ENCODE measurements at places on chromosomes 7 and 10. TPM values are rescaled to one million over a fixed set of nuclear protein-coding genes. Genes with fewer than 3 reads are reported as not detected.

GRCh38 chr7:1054861-1055450 is 10.6 kb downstream of the GPR146 start:
- DNase-seq = no peak

DNA sequence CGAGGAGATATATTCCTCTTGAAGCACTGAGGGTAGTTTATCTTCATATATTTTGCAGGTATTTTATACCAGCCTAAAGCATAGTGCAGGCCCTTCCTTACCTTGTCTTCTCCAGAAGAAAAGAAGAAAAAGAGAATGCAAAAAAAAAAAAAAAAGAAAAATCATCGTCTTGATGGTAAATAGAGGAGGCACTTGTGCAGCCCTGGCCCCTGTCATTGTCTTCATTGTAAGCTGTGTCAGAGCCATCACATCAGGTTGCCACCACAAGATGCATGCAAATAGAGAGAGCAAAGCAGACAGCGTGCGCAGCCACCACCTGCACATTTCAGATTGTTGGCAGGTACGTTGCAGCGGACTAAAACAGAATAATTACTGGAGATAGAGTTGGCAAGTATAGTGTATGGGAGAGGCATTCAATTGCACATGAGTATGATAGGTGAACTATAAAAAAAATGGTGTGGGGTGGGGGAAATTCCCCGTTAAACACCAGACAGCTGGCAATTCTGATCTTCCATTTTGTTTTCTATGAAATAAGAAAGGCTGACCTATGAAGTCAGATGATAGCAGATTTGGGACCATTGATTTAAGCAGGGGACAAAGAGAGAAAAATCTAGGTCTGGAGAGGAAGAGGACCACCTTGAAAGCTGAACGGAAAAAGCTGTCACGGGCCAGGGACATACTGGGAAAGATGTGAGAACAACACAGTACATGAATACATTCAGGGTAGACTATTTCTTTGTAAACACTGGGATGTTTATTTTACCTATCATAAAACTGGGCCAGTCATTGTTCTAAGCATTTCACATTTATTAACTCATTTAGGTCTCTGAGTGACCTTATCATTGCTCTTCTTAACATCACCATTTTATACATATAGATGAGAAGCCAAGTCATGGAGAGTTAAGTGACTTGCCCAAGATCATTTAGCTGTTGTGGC is 306.3 kb upstream of the SP8 start:
- DNase-seq = no peak

GRCh38 chr10:60140651-60141632 is 234.6 kb upstream of the CCDC6 start:
- peak; percentile 43 for DNase-seq

GRCh38 chr10:126586128-126586527 is 84.4 kb downstream of the C10orf90 start:
- DNase-seq = no peak

CNNM1 gene
- total RNA-seq = not detected

NACAD gene
- total RNA-seq = 4.8 TPM

GRCh38 chr7:87645446-87645845 is 17.2 kb downstream of the RUNDC3B start:
- no peak for DNase-seq

GRCh38 chr7:101234636-101235035 is 3.0 kb downstream of the CLDN15 start:
- DNase-seq = no peak

DNA sequence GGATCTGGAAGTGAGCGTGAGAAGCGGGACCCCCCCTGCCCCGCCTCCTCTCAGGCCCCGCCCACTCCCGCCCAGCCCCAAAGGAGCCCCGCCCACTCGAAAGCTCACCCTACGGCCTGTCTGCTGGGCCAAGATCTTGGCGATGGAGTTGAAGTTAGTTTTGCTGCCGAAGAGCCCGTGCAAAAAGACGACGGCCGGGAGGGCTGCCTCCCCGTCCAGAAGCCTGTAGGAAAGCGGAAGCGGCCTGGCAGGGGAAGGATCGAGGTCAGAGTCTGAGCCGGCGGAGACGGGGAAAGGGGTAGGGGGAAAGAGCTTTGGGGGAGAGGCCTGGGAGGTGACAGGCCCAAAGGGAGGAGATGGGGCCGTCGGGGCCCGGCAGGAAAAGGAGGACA is 386 bp downstream of the ABHD11 start:
- DNase-seq = peak; percentile 80

DNA sequence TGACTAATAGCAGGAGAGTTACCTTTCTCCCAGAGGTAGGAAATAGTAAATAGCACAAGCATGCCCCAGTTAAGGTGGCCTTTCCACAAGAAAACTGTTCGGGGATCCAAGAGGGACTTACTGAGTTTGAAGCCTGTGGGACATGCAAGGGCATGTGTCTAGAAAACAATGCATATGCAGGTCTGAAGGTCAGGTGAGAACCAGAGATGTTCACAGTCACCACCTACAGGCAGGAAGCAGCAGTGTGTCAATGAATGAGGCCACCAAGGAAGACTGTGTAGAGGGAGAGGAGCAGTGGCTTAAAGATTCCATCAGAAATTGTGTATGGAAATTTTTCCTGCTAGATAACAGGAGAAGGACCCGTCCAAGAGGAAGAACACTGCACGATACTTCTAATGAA is 66.0 kb downstream of the CALD1 start:
- DNase-seq = no peak

DNA sequence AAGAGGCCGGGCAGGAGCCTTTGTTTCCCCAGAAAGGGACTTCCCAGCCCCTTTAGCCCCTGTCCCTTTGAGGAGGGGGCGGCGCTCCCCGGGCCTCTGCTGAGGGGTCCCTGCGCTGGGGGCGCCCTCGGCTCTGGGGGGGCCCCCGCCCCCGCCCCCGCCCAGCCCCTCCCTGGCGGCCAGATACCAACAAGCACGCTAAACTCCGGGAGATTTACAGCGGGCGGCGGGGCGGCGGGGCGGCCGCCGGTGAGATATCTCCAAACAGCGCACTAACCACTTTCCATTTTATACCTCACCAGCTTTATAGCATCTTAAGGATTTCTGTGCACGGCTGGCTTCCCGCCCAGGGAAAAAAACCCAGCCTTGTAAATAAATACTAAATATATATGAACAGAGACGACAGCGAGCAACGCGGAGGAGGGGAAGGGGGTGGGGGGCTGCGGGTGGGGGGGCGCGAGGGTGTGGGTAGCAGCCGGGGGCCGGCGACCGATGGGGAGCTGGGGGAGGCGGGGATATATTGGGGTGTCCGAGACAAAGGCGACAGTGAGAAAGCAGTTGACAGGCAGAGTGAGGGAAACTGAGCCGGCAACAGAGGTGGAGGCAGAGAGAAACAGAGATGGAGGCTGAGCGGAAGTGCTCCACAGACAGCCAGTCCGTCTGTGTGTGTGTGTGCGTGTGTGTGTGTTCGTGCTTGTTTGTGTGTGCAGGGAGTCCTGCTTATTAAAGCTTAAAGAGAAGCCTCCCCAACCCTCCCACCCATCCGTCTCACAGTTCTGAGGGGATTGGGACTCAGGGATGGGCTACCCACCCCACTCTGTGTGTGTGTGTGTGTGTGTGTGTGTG is 85.8 kb downstream of the HIF1AN start:
- DNase-seq = no peak

DNA sequence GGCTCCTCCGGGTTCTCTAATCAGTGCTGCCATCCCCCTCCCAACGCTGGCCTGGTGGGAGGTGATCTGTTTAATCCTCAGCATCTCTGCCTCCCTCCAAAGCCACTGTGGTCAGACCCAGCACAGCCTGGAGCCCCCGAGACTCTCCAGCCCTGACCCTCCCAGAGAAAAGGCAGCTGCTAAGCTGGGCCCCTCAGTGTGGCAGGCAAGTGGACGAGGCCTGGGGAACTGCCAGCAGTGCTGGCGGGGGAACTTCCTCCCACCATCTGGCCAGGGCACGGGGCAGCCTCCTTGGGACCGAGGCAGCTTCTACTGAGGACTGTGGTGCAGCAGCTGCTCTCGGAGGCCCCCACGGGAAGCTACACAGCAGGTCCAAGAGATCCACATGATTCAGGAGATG is 51.1 kb downstream of the DPYSL4 start:
- no peak for DNase-seq

GRCh38 chr7:44128721-44129582 is 5.6 kb upstream of the POLD2 start:
- no peak for DNase-seq

DNA sequence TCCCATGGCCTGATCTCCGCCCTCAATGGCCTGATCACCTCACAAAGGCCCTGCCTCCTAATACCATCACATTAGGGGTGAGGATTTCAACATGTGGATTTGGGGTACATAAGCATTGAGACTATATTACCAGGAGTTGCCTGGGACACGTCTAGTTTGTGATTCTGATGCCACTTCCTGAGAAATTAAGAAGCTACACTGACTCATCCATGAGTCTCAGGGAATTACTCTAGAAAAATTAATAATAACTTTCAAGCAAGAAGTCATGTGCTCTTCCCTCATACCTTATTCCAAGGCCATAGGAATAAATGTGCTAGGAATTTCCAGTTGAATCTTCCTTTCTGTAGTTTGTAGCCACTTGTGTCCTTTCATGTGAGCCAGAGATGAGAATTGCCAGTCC is 519.3 kb upstream of the MKI67 start:
- DNase-seq = no peak

DNA sequence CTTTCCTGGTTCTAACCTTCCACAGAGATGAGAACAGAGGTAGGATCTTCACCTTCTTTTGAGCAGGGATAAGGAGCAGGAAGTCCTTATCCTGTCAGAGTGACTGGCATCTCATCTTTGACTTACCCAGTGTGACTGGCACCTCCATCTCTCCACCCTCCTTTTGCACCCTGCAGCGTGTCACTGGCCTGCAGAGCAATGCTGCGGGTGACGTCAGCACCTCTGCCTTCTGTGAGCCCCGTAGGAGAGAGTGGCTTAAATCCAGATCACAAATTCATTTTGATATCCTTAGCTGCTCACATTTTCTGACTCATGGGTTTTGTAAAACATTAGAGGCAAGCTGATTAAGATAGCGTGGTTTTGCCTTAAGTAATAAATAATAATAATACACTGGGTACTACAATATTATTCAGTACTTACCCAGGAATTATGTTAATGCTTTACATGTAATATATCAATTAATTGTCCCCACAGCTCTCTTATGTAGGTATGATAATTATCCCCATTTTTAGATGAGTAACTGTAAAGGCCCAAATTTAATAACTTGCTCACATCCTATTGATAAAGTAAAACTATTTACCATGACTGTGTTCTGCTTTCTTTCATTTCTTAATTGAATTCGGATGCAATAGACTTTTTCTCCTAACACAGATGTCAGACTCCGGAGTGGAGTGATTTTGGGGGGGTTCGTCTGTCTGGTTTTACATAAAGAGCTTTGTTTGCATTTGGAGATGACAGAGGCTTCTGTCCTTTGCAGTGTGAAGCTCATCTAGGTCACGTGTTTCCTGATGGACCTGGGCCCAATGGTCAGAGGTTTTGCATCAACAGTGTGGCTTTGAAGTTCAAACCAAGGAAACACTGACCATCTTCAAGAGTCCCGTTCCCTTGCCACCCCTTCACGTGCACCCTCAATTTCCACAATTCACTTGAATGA is 24.9 kb downstream of the MSRB2 start:
- DNase-seq = no peak

- no peak for DNase-seq
Measured at GRCh38 chr10:131787961-131788360, 112.8 kb upstream of the PPP2R2D start.

All from SJCRH30 (cell line).